Cardiac fibroblast (primary cell): ENCODE measurements at places on chromosomes 1 and 21.
A peak's percentile ranks its signal among the peaks of the same experiment; 100 is the strongest.

DNA sequence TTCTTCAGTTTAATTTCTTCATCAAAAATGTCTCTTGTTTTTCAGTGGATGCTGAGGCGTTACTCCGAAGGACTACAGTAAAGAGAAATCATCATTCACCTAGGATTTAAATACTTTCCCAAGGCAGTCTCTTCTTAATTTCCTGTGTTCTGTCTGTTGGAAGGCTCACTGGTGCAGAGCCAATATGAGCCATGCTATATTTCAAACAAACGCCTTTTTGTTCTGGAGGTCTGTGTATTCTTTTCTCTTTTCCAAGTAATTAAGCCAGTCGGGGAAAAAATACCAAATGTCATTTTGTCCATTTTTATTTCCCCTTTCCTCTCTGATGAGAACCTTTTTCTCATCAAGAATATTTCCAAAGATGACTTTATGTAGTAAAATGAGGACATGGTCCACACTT, 206.5 kb downstream of the RWDD3 start:
- no peak for DNase-seq

DNA sequence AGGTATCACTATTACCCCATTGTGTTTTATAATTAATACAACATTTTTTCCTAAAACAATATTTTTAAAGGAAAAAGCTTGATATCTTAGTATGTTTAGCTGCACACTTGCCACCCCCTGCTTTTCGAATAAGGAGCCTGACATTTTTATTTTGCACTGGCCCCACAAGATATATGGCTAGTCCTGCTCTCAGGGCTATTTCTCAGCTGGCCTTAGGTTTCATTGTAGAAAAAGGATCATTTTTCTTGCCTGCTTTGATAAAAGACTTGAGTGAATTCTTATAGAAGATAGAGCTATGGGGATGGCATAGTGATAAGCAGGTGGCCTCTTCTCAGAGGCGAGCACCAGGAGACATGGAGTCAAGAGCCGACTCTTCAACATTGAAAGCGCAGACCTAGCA, 167.0 kb downstream of the FAM78B start:
- no peak for DNase-seq

DNA sequence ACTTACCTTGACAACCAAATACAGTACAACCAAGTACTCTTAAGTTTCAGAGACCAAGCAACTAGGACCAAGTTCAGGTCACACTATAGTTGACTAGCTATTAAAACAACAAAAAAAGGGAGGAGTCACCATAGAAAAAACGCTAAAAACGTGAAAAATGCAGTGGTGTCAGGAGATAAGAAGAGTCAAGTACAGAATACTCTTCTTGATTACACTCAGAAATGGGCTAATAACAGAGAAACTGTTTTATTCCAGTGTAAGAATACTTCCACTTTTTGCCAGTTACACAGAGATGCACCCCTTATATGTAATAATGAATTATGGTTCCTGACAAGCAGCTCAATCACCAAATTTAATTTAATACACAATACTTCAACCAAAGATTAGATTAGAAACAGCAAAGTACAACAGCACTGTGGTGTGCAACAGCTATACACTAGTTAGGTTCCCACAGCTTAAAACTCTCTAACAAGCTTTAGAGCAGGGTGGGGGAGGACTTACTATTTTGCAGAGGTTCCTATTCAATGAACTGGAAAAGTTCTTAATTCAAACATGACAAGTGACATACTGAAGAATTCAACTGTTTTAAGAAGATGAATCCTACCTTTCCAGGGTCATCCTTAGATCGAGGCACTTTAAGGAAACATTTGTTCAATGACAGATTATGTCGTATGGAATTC, 70.4 kb downstream of the FOXJ3 start:
- DNase-seq = no peak

- DNase-seq = peak; percentile 83
Observed at GRCh38 chr1:26786437-26787380, 1.0 kb upstream of the PIGV start.

GRCh38 chr1:223670458-223671159, 5.1 kb upstream of the CAPN8 start:
- peak; percentile 59 for DNase-seq

DNA sequence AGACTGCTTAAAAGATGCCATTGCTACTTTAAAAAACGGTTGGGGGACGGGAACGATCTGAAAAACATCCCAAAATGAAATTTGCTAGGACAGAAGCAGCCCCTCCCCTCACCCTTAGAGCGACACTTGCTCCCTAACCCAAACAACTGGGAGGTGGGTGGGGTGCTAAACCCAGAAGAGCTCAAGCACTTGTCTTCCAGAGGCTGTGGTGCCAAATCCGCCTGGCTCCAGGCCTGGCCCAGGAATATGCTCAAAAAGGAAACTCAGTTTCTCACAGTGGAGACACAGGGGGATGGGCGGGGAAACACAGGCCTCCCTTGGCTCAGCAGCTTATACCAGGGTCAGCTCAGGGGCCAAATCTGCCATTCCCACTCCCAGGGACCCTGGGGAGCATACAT, 644 bp upstream of the PBXIP1 start:
- no peak for DNase-seq

DNA sequence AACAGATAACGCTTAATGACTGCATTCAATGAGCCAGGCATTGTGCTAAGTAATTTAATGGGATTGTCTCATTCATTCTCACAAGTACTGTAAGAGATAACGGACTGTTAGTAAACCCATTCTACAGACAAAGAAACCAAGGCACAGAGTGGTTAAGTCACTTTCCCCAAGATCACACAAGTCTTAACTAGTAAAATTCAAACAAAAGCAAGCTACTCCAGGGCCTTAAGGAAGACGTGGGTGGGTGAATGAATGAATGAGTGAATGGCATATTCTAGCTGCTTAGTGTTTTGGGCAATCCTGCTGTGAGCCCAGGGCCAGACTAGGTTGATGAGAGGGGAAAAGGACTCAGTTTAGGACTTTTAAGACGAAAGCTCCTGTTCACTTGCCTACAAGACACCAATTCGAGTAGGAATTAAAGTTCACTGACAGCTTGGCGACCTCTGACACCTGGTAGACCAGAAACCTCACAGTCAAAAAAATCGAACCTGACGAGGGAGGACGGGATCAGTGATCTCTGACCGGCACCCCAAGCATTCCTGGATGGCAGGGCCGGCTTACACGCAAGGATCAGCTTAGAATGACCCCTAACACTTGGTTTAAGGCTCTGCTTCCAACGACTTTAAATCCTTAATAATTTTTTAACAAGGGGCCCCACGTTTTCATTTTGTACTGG, 557 bp downstream of the EMC1 start:
- peak; percentile 7 for DNase-seq

- no peak for DNase-seq
Observed at GRCh38 chr1:90220941-90221693, 226.2 kb downstream of the ZNF326 start.
